ENCODE measurements at places on chromosomes 6 and 20.

DNA sequence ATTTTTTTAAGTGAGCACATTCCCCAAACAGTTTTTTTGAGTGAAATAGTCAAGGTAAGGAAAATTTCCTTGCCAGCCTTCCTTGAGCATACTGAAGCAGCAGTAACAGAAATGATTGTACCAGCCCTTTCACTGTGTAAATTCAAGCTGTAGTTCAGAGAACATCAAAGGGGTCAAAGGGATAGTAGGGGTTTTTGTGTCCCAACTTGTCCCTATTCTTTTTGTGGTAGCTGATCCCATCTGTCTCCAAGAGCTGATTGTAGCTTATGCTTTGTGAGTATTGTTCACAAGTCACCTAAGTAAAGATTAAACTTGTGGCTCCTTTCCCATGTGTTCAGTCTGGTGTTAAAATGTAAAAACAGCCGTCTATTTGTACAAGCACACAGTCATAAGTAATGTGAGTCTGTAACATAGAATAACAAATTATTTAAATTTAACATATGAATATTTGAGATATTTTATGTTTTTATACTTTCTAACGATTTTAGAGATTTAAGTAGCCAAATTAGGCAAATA lies 185.0 kb downstream of the CENPW start:
- DNase-seq = no peak

GRCh38 chr20:41497186-41497895 lies 120.8 kb downstream of the CHD6 start:
- DNase-seq = no peak

DNA sequence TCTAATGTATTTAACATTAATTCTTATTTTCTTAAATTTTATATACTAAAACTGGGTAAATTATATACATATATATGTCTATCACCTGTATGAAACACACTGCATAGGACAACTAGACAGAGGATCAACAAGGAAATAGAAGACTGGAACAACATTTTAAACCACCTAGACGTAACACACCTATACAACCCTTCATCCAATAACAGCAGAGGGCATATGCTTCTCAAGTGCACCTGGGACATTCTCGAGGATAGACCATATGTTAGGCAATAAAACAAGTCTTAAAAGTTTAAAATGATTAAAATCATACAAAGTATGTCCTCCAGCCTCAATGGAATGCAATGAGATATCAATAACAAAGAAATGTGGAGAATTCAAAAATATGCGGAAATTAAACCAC lies 45.2 kb downstream of the RPP40 start:
- no peak for DNase-seq

DNA sequence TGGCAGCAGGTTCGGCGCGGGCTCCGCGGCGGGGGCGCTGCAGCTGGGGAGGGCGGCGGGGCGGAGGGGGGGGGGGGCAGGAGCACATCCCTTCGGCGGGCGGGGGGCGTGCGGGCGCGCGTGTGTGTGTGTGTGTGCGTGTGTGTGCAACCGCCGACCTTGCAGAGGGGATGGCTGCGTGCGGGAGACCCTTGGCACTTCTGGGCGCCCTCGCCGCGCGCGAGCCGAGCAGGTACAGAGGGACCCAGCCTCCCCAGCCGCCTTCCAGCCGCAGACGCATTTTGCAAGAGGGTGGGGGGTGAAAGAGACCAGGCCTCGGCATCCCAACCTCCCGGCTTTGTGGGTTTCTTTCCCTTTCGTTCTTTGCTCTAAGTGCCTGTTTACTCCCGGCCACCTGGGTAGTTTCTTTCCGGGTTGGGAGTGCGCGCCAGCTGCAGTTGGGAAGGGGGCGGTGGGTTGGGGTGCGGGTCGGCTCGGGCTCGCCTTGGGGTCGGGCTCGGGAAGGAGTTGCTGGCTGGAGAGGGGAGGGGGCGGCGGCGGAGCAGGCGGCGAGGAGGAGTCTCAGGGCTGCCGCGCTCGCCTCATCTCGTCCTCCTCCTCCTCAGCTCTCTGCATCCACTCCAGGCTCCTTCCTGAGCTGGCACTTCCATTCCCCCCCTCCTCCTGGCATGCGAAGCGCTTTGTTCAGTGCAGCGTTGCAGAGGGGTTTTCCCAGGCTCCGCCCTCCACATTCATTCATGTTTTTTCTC lies 620 bp downstream of the HIVEP1 start:
- peak; percentile 52 for DNase-seq

- peak; percentile 9 for DNase-seq
Observed at GRCh38 chr6:727856-728255, 34.9 kb upstream of the EXOC2 start.

- no peak for DNase-seq
Observed at GRCh38 chr6:126086560-126086959, 100.2 kb downstream of the TRMT11 start.

GRCh38 chr20:17965042-17965697 lies 3.4 kb downstream of the SNX5 start:
- DNase-seq = no peak

GRCh38 chr6:53584726-53585125 lies 39.8 kb upstream of the GCLC start:
- DNase-seq = no peak

- DNase-seq = no peak
Observed at GRCh38 chr6:111646942-111647341, 41.3 kb upstream of the TRAF3IP2 start.

DNA sequence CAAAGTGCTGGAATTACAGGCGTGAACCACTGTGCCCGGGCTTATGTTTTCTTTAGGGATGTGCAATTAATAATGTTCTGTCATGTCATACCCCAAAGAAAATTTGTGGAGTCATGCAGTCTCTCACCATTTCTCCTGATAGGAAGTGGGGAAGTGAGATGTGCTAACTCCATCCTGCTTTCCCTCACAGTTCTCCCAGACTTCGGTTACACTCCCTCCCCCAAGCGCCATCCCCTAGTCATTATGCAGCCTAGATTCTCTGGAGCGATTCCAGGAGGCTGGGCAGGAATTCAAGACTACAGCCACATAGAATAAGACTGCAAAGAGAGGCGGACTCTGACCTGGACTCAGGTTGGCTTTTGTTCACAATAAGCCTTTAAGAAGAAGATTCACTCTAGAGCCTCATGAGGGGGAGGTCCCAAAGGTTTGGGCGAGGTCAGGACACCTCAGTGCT lies 271.4 kb downstream of the ALDH8A1 start:
- peak; percentile 62 for DNase-seq

DNA sequence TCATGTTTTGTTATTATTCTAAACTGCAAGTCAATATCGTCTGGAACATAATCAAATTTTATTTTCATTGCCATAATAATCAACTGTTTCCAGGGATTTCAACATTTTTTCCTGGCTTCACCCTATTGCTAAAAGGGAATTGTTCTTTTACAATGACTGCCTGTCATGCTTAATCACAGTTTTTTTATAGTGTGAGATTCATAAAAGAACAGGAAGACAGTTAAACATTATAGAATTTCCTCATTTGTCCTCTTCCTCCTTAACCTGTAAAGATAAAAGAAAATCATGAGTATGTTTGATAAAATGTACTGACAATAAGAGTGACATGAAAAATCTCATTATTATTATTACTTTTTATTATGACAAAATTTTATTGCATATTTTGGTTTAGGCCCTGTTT lies 73.3 kb upstream of the CENPW start:
- no peak for DNase-seq

DNA sequence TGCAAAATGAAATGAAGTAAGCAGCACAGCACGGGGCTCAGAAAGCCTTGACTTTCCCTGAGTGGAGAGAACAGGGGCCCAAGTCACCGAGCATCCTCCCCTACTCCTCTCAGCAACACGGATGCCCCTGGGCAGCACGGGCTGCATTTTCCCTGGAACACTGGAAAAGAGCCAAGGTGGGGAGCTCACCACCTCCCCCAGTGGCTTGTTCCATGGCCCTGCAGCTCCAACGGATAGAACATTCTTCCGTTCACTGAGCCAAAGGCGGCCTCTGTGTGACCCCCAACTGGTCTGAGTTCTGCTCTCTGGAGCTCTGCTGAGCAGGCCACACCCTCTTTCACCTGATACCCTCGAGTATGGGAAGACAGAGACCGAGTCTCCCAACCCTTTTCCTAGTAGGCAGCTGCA lies 20.8 kb upstream of the EMILIN3 start:
- DNase-seq = no peak

DNA sequence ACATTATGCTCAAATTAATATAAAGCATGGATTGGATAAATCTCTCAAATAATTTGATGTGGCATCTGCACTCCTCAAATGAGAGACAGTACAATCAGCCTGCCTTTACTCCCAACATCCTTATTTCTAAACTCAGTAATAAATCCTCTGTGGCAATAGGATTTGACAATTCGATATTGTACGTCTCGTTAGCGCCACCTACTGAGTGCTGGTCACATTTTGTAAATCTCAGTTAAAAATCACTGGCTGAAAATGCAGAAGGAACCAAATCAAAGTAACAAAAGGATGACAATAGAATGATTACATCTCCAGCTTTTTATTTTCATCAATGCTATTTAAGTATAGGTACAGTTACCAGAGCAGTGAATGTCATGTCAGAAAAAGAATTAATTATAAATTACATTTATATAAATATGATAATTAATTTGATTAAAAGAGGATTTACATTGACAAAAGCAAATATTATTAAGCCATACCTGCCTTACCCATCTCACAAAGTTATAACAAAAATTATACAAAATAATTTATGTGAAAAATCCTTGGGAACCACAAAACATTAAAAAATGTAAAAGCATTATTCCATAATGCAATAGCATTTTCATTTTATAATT lies 20.2 kb upstream of the GJE1 start:
- peak; percentile 81 for DNase-seq

DNA sequence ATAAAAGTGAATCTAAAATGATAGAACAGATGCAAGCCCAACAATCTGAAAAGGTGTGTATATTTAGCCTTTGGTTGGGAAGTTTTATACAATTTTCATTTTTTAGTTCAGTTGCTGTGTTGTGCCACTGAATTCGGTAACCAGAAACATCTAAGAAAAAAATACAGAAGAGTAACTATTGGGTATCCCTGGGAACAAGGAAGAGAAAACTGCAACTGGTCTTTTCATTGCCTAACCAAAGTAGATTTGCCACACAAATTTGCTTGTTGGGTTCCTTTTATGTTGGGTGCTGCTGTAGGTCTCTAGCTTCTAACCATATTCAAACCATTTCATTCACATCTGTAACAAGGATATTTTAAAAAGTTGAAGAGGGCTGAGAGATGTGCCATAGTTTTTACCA lies 2.8 kb upstream of the TMEM30A start:
- DNase-seq = no peak

- DNase-seq = no peak
Observed at GRCh38 chr6:76876922-76877553, 586.3 kb downstream of the HTR1B start.

- no peak for DNase-seq
Observed at GRCh38 chr20:20393207-20394120, 25.6 kb downstream of the INSM1 start.

DNA sequence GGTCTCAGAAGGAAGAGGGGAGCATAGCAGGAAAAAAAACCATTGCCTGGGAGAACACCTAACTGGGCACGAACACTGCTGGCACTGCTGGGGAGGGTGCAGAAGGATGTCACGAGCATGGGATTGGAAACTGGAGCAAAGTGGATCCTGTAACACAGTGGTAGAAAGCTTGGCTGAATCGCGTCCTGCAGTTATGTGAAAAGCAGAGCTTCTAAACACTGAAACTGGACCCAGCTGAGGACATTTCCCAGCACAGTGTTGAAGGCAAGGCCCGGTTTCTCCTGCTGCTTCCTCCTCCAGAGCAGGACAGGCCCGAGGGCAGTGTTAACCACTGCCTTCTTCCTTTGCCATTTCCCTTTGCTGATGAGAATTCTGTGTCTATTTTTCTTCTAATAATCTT lies 6.7 kb downstream of the APMAP start:
- DNase-seq = peak; percentile 29

GRCh38 chr6:2695454-2696095 lies 55.1 kb downstream of the MYLK4 start:
- peak; percentile 6 for DNase-seq

DNA sequence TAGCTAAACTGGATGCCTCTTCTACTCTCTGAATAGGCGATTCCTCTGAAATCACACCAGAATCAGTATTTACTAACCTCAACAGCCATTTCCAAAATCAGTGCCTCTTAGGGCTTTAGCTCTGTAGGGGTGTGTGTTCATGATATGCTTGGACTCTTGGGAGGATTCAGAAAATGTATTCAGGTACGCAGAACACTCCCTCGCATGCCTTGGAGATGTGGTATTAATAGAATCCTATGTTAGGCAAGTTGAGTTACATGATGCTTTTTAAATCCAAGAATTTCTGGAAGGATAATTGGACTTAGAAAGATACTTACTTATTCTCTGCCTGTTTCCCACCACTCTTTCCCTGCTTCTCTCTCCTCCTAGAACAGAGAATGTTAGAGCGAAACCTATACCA lies 31.8 kb upstream of the PBOV1 start:
- DNase-seq = no peak

DNA sequence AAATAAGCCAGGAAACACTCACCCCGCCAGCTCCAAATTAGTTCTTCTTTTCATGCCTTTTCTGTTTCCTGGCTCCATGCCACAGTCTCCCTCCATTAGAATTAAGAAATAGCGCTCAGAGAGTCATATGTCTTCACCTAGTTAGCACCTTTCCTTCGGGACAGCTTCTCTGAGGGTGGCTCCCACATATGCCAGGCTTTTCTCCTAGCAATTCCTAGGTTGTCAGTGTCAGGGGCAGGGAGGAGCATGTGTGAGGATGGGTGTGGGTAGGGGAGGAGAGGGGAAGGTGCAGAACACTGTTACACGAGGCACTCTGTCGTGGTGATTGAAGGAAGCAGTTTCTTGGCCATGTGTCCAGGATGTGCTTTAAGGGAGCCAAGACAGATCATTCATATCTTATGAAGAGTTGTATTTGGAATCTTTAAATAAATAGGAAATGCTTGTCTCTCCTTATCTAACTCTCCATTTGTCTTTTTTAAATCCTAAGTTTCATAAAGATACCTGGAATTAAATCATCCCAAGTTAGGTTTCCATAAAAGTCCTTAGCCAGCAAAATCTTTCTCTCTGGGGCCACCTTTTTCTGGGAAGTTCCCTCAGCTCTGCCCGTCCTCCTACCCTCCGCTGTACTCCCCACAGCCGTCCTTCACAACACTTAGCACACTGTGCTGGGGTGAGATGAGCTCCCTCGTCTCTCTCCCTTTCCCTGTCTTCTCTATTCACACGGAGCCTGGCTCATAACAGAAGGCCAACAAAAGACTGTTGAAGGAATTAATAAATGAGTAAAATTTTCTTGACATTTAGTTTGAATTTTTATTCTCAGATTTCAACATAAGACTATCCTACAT lies 361.0 kb downstream of the CD83 start:
- DNase-seq = no peak

DNA sequence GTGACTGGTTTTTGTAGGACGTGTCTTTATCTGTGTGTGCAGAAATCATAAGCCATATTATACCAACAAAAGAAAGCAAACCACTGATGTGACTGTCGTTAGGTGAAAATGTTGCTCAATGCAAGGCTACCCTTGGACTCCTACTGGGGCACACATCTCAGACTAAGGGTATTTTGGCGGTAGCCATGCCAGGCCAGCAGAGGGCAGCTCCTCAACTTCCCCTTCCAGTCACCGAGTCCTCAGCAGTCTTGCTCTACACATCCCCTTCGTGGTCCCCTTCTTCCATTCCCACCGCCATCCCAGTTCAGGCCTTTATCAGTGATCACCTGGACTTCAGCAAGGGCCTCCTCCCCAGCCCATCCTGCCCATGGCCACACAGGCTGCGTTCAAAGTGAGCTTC lies 113.7 kb upstream of the GGTLC1 start:
- DNase-seq = no peak
